ENCODE measurements at places on chromosomes 2 and 18.
A peak's percentile ranks its signal among the peaks of the same experiment; 100 is the strongest.

- no peak for DNase-seq
Measured at GRCh38 chr18:23536204-23536603, 32.9 kb downstream of the RMC1 start.

DNA sequence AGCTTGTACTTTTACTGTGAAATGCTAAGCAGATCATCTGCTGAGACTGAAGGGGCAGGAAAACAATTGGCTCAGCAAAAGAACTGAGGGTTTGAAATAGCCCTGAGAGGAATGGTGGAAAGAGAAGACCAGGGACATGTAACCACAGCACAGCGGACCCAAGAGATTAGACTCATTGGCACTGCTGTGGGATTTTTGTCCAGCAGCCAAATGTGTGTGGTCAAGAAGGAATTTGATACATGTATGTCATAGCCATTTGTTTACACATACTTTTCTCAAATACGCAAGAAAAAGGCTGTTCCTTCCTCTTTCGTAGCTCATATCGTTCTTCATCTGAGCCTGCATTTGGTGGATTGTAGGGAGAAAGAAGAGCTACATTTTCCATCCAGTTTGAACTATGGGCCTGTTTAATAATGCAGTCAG lies 73.8 kb downstream of the TRABD2A start:
- DNase-seq: peak; percentile 10

GRCh38 chr2:76009484-76009883 lies 298.8 kb upstream of the GCFC2 start:
- DNase-seq: no peak

- no peak for DNase-seq
Measured at GRCh38 chr2:86213056-86213455, 13.8 kb downstream of the MRPL35 start.

- no peak for DNase-seq
Measured at GRCh38 chr2:103284750-103285149, 522.9 kb downstream of the TMEM182 start.

DNA sequence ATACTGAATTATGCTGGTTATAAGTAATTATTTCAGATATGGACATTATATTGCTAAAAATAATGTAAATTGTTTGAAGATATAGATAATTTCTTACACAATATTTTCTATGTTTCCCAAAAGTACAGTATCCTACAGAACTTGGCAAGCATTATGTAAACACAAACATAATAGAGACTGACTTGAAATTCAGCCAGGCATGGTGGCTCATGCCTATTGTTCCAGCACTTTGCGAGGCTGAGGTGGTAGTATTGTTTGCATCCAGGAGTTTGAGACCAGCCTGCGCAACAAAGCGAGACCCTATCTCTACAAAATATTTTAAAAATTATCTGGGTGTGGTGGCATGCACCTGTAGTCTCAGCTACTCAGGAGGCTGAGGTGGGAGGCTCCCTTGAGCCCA lies 1300.5 kb upstream of the DDX18 start:
- DNase-seq: no peak

DNA sequence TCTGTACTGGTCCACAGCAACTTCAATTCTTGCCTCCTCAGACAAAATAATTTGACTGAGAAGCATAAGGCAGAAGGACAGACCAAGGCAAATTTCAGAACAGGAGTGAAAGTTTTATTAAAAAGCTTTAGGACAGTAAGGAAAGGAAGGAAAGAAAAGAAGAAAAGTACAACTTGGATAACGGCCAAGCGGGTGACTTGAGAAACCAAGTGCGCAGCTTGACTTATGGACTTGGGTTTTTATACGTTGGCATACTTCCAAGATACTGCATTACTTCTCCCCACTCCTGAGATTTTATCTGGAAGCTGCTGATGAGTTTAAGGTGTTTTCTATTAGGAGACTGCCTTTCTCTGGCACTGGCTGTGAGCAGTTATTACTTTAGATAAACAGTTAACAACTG lies 64.7 kb downstream of the CCDC178 start:
- DNase-seq: no peak

DNA sequence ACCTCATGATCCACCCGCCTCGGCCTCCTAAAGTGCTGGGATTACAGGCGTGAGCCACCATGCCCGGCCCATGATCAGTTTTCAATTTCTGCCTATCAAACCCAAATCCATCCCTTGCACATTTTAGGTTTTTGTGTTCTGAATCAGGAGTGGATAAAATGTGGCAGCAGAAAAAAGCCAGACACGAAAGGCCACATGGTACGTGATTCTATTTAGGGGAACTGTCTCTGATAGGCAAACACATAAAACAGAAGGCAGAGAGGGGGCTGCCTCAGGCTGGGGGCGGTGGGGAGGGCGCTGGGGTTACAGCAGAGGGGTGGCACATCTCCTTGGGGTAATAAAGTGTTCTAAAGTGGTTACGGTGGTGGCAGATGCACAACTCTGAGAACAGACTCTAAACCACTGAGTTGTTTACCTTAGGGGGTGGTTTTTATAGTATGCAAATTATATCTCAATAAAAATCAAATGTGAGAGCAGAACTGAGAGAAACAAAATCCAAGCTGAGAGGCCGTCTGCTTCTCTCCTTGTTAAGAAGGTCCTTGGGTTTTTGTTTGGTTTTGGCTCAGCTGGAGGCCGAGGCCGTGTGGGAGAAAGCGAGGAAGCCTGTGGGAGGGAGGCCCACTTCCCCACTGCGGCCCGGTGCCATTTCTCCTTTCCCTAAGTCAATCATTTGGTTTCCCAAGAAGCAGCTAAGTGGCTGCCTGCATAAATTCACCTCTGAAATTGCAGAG lies 78.0 kb downstream of the SOWAHC start:
- DNase-seq: peak; percentile 23

DNA sequence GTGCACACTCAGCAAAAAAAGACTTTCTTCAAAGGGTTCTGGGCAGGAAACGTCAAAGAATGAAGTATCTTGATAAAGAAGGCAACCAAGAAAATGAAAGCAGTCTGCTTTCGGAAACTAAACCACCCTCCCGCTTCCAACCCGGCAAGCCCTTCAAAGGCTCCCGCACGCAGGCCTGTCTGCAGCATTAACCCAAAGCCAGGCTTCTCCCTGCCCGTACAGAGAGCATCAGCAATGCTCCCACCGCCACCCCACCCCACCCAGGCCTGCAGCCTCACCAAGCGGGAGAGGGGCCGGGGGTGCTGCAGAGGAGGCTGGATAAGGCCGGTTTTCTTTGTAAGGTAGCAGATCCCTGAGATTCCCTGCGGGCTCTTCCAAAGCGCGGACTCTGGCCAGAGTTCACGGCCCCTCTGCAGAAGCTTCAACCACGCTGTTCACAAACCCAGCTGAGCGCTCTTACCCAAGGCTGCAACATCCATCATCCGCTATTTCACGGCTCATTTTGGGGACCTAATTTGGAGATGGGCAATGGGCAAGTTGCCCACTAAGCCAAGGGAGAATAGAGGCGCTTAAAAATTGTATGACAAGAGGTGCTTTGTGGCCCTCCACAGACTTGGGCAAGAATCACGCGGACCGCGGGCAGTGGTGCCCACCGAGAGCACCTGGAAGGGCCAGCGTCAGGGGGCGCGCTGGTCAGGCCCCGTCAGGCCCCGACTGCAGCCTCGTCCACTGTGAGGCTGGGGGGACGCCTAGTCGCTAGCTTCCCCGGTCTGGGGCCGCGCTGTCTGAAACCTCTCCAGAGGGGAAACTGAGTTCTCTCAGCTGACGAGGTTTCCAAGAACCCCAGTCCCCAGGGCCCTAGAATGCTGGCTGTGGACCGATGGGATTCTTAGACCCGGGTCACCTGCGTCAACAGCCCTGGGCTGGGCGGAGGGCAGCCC lies 225.4 kb upstream of the ID2 start:
- no peak for DNase-seq

- no peak for DNase-seq
Measured at GRCh38 chr2:219527076-219527394, 12.8 kb downstream of the ASIC4 start.

DNA sequence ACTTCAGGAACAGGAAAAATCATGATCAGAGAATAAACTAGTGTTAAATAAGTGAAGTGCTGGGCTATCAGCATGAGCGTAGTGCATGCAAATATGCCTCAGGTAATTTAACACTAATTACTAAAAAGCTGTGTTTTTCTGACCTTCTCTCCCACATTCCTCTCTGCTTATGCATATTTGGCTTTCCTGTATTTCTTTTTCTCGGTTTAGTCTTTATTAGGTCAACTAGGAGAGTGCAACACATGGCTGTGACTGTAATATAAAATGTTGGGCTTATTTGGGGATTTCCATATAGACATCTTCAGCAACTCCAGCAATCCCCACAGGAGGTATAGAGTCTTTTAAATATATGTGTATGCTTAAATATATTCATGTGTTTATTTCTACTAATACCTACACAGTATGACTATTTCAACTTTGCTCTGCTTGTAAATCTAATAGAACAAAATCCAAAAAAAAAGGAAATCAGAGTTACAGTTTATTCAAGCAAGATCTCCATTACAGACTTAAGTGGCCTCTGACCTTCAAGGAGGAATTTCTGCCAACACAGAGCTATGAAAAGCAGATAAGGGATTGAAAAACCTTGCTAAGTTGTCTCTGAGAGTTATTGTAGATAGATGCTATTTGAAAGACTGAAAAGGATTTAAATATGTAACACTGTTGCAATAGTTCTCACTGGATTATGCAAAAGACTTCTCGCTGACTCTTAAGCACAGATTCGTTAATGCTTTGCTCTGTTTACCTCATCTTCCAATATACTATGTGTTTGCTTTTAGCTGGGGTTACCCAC lies 359.5 kb upstream of the RGPD4 start:
- no peak for DNase-seq

DNA sequence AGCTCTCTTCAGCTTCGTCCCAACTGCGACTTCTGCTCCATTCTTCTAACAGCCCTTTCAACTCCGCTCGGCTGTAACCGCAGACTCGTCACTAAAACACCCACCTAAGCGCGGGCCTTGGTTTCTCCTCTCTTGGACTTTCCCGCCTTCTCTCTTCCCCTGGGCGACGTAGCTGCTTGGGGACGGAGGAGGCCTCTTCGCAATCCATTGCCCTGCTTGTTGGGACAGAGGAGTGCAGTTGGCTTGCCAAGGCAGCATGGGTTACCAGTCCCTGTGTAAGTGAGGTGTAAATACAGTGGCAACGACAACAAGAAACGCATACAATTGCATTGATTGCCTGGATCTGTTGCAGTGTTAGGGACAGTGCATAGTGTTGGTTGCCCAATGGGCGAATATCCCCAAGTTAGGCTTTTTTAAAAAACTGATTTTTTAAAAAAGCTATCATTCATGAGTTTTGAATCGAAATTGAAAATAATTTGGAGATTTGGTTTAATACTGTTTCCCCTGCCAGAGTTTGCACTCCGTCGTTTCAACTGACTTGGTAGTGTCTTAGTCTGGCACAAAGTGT lies 484 bp upstream of the DARS1 start:
- DNase-seq: peak; percentile 87

- no peak for DNase-seq
Measured at GRCh38 chr2:160630801-160631590, 137.4 kb upstream of the RBMS1 start.

- DNase-seq: no peak
Measured at GRCh38 chr2:188327518-188328213, 36.0 kb downstream of the GULP1 start.

GRCh38 chr2:237864940-237865622 lies 5.7 kb downstream of the RAMP1 start:
- DNase-seq: no peak
